Melanocyte of skin (primary cell): ENCODE measurements at places on chromosomes 6 and 20. TPM values are rescaled to one million over a fixed set of nuclear protein-coding genes. Genes with fewer than 3 reads are reported as not detected.

LRRN4 gene
- not detected in 2 replicates for total RNA-seq

ZNF512B gene
- 9.3 and 11.7 TPM in 2 replicates for total RNA-seq

CSE1L gene
- total RNA-seq, result 155 and 206 TPM in 2 replicates

SLC35D3 gene
- total RNA-seq, result not detected in 2 replicates

CALHM5 gene
- 0.34 and 0.36 TPM in 2 replicates for total RNA-seq

BTNL2 gene
- not detected in 2 replicates for total RNA-seq

DOK5 gene
- 15.3 and 17.1 TPM in 2 replicates for total RNA-seq

CDH26 gene
- total RNA-seq, result 0.69 and 1.1 TPM in 2 replicates

SIRPB1 gene
- 2.9 TPM in 1 of 2 replicates, not detected in the other for total RNA-seq

FAM229B gene
- total RNA-seq, result 15.1 and 22.5 TPM in 2 replicates

OR2H1 gene
- total RNA-seq, result not detected in 2 replicates

TNFRSF6B gene
- total RNA-seq, result 0.67 TPM in 1 of 2 replicates, not detected in the other

BPIFA1 gene
- total RNA-seq, result not detected in 2 replicates

LSM14B gene
- 31.6 and 33.5 TPM in 2 replicates for total RNA-seq

SMIM29 gene
- 76.0 and 92.2 TPM in 2 replicates for total RNA-seq

HDAC2 gene
- total RNA-seq, result 73.9 and 104 TPM in 2 replicates

PBOV1 gene
- total RNA-seq, result not detected in 2 replicates

LTV1 gene
- total RNA-seq, result 30.3 and 33.2 TPM in 2 replicates

SLC17A2 gene
- total RNA-seq, result not detected in 2 replicates

MUC22 gene
- total RNA-seq, result not detected in 2 replicates

RAMACL gene
- total RNA-seq, result 0.69 and 4.7 TPM in 2 replicates

KCNS1 gene
- 0.67 and 1.4 TPM in 2 replicates for total RNA-seq

PTPRK gene
- 36.6 and 44.1 TPM in 2 replicates for total RNA-seq

FAM210B gene
- 13.0 and 16.5 TPM in 2 replicates for total RNA-seq

C6orf52 gene
- total RNA-seq, result 0.46 TPM in 1 of 2 replicates, not detected in the other

KIF25 gene
- total RNA-seq, result under 0.01 TPM in 1 of 2 replicates, not detected in the other

SCRT2 gene
- total RNA-seq, result not detected in 2 replicates

C6orf89 gene
- total RNA-seq, result 38.5 and 45.4 TPM in 2 replicates

CLIC5 gene
- not detected in 2 replicates for total RNA-seq

SLC22A16 gene
- total RNA-seq, result 0.15 and 0.33 TPM in 2 replicates

KCNK16 gene
- not detected in 2 replicates for total RNA-seq

SIRPG gene
- not detected in 2 replicates for total RNA-seq

C6orf163 gene
- total RNA-seq, result 2.4 and 4.7 TPM in 2 replicates

HLA-DRB1 gene
- 14.0 and 17.0 TPM in 2 replicates for total RNA-seq

RBM24 gene
- not detected in 2 replicates for total RNA-seq

SSTR4 gene
- not detected in 2 replicates for total RNA-seq

HCRTR2 gene
- not detected in 2 replicates for total RNA-seq

GPR63 gene
- total RNA-seq, result 0.34 and 2.9 TPM in 2 replicates

TSPO2 gene
- total RNA-seq, result not detected in 2 replicates

BEND3 gene
- total RNA-seq, result 5.3 and 6.0 TPM in 2 replicates

NKX2-2 gene
- not detected in 2 replicates for total RNA-seq

ID4 gene
- 5.3 and 5.4 TPM in 2 replicates for total RNA-seq

HBS1L gene
- 79.6 and 114 TPM in 2 replicates for total RNA-seq

SLC12A5 gene
- total RNA-seq, result under 0.01 TPM in 1 of 2 replicates, not detected in the other

BRPF3 gene
- total RNA-seq, result 13.3 and 14.8 TPM in 2 replicates

ADGRF5 gene
- total RNA-seq, result under 0.01 and 0.34 TPM in 2 replicates

PRDM13 gene
- total RNA-seq, result not detected in 2 replicates

DEFB127 gene
- not detected in 2 replicates for total RNA-seq

SALL4 gene
- total RNA-seq, result 3.7 and 9.3 TPM in 2 replicates

RGS19 gene
- total RNA-seq, result 10.8 and 17.3 TPM in 2 replicates

GSTA3 gene
- total RNA-seq, result not detected in 2 replicates

OOEP gene
- total RNA-seq, result not detected in 2 replicates

GABRR1 gene
- total RNA-seq, result not detected in 2 replicates
